ENCODE measurements at places on chromosomes 11 and 22. TPM values are rescaled to one million over a fixed set of nuclear protein-coding genes. Genes with fewer than 3 reads are reported as not detected.

ATL3 gene
- total RNA-seq: 22.2 TPM

MIOX gene
- 0.30 TPM for total RNA-seq

DERL3 gene
- total RNA-seq: 8.7 TPM

MOV10L1 gene
- total RNA-seq: not detected

CDHR5 gene
- total RNA-seq: 0.11 TPM

KRTAP5-1 gene
- not detected for total RNA-seq

TRIM29 gene
- 0.43 TPM for total RNA-seq

FGF19 gene
- 14.8 TPM for total RNA-seq

ARHGAP8 gene
- 48.7 TPM for total RNA-seq

KCNJ11 gene
- total RNA-seq: 6.3 TPM

PATE2 gene
- not detected for total RNA-seq

OR52R1 gene
- total RNA-seq: not detected

APOBEC3B gene
- 14.2 TPM for total RNA-seq

HBG2 gene
- total RNA-seq: not detected

PKNOX2 gene
- 2.0 TPM for total RNA-seq

TTC38 gene
- 25.3 TPM for total RNA-seq
